Tongue (tissue), 3 donors: ENCODE measurements at places on chromosomes 5 and 9.

GRCh38 chr5:112109331-112110007 is 309.6 kb downstream of the EPB41L4A start:
- peak; percentile 50 for DNase-seq

GRCh38 chr5:132473019-132473531 is 17.5 kb downstream of the IRF1 start:
- DNase-seq, result no peak

DNA sequence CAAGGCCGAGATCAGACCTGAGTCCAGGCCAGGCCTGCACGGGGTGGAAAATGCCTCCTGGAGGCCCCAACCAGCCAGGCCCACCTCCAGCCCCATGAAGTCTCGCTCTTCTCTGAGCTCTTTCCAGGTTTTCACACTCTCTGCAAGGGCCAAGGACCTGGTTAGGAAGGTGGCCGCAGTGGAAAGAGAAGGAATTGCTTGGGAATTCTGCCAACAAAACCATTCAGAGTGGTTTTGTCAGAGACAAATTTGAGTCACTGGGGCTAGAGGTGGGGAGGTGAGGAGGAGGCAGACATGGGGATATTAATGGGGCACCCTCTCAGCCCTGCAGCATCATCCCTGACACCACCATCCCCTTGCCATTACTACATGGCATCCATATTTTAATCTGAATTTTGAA is 261.0 kb downstream of the ROR2 start:
- DNase-seq, result no peak

GRCh38 chr9:106417685-106418084 is 445.3 kb upstream of the ZNF462 start:
- no peak for DNase-seq

DNA sequence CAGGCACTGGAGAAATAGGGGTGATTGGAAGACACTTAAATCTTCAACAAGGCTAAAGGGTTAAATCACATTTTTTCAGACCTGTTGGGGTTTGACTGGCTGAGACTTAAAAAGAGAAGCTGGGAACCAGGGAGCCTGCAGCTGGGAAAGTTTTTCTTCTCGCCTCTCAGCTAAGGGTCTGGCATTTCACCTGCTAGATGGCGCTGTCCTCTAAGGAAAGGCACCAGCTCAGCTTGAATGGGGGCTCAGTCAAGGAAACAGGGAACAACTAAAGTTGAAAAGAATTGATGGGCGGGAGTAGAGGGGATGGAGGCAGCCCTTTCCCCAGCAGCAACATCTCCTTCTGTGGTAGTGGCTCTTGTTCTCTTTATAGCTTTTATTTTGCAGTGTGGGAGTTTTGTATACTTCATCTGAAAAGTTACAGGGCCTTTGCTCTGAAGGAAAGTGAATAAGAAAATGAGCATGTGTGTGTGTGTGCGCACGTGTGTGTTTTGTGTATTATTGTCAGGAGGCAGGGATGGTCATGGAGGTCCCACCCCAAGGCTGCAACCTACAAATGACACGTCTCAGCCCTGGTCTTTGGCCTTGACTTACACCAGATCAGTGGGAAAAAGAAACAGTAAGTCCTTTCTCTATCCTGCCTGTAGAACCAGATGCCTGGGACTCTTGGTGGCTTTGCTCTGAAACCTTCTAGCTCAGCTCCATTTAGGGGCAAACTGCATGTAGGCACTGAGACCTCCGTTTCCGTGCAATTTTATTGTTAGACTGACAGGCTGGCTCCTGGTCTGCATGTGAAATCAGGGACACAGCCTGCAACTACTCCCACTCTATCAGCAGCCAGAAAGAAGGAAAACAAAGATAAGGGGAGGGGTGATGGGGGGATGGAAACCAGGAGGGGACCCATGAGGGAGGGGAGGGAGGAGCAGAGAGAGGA is 316.2 kb upstream of the CLINT1 start:
- peak; percentile 93 for DNase-seq

DNA sequence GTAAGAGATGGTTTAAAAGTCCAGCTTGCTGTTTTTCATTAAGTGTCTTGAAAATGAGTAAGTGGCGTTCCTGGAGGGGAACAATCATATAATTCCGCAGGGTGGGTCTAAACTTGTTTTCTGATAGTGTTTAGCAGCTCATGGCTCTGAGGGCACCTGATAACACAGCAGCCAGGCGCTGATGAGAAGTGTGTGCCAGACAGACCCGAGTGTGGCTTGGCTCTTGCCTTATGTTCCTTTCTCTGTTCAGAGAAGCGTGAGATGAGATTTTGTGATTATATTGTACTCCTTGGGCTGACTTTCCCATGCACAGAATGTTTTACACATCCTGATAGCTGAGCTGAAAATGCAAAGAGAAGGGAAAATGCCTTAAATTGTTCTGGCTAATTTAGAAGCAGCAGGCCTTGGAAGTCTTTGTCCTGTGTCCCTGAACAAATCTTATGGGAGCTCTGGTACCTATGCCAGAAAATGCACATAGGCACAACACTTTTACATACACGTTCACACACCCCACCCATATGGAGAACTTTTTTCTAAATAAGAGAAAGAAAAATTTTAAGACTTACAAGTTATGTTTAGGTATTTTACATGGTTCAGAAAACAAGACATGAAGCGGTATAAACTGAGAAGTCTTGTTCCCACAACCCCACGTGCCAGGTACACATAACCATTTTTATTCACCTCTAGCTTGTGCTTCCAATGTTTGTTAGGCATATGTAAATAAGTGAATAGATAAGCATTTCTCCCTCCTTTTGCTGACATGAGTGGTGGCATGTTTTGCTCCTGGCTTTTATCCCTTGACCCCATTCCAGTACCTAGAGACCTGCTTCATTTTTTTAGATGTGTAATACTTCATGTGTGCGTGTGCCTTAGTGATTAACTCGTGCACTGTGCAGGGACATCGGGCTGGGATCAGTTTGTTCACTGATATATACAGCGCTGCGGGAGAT is 152.2 kb upstream of the OTULINL start:
- DNase-seq, result no peak

GRCh38 chr9:68742333-68742730 is 37.3 kb downstream of the PIP5K1B start:
- DNase-seq, result no peak

- no peak for DNase-seq
These were observed 38.9 kb downstream of the SNAPC3 start for GRCh38 chr9:15461601-15462000.

DNA sequence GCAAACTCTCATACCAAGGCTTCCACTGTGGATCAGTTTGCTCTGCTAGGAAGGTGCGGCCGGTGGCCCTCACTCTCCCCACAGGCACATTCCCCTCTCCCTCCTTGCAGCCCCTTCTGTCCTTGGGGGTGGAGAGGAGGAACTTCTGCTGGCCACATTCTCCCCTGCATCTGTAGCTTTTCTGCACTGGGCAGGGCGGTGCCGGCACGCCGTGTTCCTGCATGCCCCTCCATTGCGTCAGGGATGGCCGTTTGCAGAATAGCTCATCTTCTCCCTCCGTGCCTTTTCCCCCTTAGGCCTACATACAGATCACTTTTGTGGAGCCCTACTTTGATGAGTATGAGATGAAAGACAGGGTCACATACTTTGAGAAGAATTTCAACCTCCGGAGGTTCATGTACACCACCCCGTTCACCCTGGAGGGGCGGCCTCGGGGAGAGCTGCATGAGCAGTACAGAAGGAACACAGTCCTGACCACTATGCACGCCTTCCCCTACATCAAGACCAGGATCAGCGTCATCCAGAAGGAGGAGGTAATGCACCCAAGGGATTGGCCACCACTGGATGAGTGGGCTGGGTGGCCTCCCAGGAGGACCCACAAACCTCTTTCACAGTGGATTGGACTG is 231.5 kb downstream of the DOCK8 start:
- DNase-seq, result no peak

- DNase-seq, result peak; percentile 83
These were observed 308.5 kb downstream of the RAB3C start for GRCh38 chr5:58891086-58891970.

GRCh38 chr9:127295005-127295404 is 30.4 kb downstream of the GARNL3 start:
- DNase-seq, result no peak

GRCh38 chr5:88672644-88673252 is 210.2 kb downstream of the MEF2C start:
- peak; percentile 6 for DNase-seq

DNA sequence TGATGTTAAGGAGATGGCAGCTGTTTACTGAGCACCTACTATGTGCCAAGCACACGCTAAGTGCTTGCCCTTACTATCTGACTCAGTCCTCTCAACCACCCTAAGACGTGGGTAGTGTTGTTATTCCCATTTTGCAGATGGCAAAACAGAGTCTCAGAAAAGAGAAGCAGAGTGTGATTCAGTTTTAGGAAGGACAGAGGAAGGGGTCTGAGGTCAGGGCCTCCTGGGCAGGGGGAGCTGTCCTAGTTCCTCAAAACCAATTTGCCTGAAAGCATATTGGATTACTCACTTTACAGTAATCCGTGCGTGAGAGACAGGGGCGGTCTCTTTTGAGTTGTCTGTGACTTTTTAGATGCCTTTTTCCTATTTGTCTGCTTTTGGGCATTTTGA is 23.2 kb downstream of the DNM1 start:
- no peak for DNase-seq

DNA sequence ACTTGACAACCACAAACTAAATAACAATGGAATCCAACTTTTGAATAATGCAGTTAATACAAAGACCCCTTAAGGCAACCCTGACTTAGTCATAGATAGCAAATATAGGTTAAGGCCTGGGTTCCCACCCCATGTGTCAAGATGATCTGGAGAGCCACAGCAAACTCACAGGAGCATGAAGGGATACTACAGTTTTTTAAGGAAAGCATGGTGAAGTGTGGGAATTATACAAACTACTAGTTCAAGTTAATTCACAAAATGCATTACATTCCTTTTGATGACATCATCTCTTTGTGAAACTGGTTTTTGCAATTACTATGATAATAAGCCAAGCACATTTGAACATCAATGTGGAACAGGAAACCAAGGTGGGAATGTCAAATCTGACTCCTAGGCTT is 50.6 kb downstream of the LHFPL2 start:
- DNase-seq, result no peak

GRCh38 chr9:16100537-16101091 is 547.8 kb downstream of the CCDC171 start:
- DNase-seq, result peak; percentile 80

DNA sequence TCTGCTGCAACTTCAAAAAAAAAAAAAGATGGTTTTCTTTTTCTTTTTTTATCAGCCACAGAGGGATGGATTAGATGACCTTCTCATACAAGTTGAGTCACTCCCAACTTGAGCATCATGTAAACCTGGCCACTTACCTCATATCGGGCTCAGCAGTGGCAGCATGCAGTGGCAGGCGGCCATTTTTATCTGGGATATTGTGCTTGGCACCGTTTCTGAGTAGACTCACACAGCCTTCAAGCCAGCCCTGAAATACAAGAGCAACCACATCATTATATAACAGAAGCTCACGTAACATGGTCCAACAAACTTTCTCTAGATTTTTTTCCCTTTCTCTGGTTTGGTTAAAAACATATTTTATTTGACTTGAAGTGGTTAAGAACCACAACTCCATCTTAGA is 62.6 kb downstream of the ANKRD55 start:
- no peak for DNase-seq

DNA sequence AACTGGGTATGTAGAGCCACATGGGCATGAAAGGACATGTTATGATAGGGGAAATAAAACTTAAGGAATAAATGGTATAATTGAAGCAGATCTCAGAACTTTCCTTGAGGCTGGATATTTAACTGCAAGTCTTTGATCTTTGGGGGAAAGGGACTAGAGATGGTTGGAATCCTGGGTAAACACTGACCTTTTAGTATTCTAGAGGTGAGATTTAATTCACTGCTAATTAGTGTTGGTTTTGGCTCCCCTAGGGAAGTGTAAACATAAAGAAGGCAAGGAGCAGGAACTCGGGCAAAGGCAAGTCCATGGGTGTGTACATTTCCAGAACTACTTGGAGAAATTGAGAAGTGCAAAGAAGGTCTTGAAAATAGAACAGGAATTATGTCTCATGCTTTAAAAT is 16.6 kb downstream of the NIM1K start:
- DNase-seq, result no peak

DNA sequence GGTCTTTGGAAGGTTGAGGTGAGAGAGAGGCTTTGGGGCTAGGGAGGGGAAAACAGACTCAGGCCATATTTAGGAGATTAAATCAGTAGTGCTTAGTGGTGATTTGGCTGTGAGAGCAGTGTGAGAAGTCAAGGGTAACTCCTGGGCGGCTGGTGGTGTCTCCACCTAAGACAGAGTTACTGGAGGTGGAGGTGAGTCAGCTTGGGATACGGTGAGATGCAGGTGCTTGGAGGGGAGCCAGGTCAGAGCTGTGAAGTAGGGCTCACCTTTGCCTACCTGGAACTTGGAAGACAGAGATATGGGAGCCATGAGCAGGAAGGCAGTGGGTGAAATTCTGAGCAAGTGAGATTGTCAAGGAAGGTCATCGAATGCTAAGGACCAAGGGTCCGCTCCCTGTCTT is 24.5 kb downstream of the RGS3 start:
- no peak for DNase-seq

GRCh38 chr5:10447041-10447440 is 5.4 kb downstream of the ROPN1L start:
- DNase-seq, result no peak

DNA sequence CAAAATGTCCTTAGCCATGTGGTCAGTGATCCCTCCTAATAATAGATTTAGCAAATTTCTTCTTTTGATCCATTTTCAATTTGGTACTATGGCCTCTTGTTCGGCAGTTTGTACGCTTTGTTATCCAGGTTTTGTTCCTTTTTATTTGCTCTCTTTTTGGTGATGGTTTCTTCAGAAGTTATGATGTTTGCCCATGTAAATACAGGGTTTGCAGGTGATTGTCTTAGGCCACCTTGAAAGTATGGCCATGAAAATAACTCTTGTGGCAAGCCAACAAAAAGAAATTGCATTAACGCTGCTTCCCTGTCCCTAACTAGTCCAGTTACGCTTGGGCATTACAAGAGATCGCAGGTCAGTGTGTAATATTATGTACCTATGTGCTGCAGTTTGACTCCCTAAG is 8.6 kb downstream of the GPR151 start:
- no peak for DNase-seq
